Activated CD4-positive, alpha-beta T cell treated with anti-CD3 and anti-CD28 coated beads for 1 hour (primary cell): ENCODE measurements at places on chromosomes 3 and 15.

GRCh38 chr3:14819671-14820070 lies 909 bp downstream of the FGD5 start:
- DNase-seq, result no peak

GRCh38 chr15:96183867-96184266 lies 146.6 kb upstream of the NR2F2 start:
- no peak for DNase-seq

- no peak for DNase-seq
These were observed 145.8 kb downstream of the ALDH1A2 start for GRCh38 chr15:57919754-57920153.

DNA sequence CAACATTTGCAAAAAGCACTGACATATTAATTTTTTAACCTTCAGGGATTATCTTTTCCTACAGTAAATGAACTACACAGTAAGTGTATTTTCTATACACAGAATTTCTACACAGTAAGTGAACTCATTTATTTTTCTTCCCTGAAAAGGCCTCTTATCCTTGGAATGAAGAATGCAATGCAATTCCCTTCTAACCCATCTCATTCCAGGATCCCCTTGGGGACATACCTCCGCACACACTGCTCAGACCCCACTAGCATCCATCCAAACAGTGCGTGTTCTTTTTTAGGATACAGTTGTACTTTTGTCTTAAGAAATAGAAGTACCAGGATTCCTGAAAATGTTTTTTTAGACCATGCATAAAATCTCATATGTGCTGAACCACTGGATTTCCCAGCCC lies 152.8 kb downstream of the UACA start:
- no peak for DNase-seq

DNA sequence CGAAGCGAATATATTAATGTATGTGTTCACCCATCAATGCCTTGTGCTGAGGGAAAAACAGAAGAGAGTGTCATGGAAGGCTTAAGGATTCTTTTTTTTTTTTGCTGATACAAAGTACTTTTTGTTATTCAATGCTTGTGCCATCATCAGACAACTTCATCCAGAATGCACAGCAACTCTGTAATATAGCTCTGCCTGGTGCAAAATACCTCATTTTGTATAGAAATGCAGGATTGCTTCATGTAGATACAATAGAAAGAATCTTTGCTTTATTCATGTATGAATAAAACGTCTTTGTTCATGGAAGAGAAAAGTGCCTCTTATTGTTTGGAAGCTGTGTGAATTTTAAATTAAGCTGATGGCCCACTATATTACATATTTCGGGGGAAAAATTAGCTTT lies 62.9 kb downstream of the SH3GL3 start:
- DNase-seq, result no peak

DNA sequence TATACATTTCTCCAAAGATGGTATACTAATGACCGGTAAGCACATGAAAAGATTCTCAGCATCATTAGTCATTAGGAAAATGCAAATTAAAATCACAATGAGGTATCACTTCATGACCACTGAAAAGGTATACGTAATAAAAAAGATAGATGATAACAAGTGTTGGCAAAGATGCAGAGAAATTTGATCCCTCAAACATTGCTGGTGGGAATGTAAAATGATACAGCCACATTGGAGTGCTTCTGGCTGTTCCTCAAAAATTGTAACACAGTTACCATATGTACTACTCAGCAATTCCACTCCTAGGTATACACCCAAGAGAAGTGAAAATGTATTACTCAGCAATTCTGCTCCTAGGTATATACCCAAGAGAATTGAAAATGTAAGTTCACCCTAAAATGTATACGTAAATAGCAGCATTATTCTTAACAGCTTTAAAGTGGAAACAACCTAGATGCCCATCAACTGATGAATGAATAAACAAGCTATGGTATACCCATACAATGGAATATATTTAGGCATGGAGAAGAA lies 25.0 kb upstream of the KY start:
- DNase-seq, result no peak

GRCh38 chr3:126349611-126350501 lies 7.4 kb downstream of the KLF15 start:
- DNase-seq, result no peak

- no peak for DNase-seq
These were observed 75.9 kb downstream of the RFTN1 start for GRCh38 chr3:16437640-16438039.

DNA sequence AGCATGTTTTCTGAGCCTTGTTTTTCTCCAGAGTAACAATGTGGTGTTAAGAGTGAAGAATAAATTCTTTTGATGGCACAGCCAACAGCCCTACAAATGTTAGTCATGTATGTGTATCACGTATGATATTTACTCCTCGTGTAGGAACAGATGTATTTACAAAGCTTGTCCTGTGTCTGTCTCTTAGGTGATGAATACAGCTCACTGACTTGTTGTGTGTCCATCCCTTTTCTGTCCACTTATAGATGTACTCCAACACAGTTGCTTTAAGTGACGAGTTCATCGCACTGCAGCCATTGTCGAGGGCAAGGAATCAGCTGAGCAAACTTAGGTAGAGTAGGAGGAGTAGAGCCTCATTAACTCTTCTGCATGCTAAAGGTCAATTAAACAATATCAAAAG lies 78.1 kb downstream of the DCUN1D1 start:
- DNase-seq, result no peak

DNA sequence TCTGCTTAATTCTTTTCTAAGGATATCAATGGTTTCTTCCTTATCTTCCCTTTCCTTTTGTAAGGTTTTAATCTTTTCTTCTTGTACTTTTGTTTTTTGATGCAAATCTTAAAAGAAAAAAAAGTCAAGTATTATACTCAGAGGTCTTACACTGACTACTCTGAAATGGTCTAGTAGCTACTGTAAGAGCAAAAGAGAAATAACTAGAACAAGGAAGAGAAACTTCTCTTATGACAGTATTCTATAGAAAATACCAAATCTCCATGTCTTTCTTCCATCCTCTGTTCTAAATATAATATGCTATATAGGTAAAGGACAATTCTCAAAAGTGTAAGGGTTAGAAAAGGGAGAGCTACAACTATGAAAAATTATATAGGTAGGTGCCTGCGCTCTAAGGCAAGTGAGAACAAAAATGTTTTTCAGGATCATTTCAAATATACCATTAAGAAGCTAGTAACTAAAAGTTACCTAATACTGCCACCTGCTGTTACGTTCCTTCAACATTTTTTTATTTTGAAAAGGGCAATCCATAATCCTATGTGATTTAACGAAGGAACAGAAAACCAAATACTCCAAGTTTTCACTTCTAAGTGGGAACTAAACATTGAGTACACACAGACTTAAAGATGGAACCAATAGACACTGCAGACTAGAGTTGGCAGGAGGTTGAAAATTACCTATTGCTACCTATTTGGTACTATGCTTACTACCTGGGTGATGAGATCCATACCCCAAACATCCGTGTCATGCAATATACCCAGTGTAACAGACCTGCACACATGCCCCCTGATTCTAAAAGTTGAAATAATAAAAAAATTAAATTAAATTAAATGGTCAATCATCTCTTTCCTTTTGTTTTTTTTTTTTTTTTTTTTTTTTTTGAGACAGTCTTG lies 36.7 kb downstream of the CIP2A start:
- DNase-seq, result no peak

DNA sequence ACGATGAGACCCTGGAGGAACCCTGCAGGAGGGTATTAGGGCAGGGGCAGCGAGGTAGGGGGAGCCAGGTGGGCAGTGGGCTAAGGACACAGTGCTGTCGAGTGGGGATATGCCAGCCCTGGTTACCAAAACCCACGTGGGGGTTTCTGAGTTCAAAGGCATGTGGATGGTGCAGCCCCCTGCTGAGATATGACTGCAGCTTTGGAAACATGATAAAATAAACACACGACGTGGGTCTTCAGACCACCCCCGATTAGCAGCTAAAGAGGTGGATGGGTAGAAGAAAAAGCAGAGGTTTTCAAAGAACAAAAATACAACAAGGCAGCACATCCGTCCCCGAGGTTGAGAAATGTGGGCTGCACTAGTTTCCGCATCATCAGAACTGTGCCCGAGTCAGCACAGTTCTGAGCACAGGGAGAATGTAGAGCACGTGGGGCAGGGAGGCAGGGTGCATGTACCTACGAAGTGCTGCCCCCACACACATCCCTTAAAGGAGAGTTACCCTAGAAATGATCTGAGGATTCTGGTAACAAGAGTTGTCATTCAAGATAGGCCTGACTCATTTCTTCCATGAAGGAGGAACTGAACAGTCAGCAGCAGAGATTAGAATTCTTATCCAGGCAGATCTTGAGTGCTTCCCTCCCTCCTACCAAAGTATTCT lies 121.3 kb downstream of the RPLP1 start:
- no peak for DNase-seq

DNA sequence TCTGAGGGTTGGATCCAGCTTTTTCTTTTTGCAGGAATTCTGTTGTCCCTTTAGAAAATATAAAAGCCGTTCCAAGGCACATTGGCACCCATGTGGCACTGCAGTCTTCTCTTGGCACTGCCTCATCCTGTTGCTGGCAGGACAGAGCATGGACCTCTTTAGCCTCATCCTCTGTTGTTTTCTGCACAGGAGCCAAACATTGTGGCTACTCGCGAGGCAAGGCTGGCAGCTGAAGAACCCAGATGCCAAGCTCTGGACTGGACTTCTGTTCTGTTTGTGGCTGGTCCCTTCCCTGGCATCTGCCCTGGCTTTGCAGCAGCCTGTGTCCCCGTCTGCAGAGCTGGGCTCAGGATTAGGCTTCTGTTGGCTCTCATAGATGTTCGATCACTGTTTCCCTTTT lies 224.7 kb upstream of the TBC1D5 start:
- no peak for DNase-seq

- DNase-seq, result no peak
These were observed 111.8 kb downstream of the IGF2BP2 start for GRCh38 chr3:185713015-185713414.

DNA sequence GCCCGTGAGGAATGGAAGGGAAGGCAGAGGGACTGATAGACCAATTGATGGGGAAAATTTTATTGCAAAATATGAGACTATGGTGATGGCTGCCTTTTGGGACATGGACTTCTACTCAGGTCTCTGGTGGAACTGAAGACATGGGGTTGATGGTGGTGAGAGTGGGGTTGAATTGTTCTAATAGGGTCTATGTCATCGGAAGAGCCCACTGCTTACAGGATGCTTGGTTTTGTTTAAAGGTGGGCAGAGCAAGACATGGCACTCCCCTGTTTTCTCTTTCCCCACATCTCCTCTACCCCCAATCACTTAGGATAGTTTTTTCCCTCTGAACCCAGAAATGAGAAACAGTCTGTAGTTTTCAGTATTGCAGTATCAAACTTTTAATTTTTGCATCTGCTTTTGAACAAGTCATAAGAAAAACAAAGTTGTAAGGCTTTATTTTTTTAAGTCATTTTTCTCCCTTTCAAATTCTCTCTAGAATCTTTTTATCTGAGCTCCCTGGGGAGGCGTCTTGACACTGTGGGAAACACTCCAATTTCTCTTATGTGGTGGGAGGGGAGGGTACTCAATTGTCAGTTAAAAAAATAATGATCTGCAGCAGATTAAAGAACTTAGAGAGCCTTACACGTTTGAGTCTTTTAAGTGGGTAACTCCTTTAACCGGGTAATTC lies 276.2 kb upstream of the TBC1D5 start:
- DNase-seq, result no peak

DNA sequence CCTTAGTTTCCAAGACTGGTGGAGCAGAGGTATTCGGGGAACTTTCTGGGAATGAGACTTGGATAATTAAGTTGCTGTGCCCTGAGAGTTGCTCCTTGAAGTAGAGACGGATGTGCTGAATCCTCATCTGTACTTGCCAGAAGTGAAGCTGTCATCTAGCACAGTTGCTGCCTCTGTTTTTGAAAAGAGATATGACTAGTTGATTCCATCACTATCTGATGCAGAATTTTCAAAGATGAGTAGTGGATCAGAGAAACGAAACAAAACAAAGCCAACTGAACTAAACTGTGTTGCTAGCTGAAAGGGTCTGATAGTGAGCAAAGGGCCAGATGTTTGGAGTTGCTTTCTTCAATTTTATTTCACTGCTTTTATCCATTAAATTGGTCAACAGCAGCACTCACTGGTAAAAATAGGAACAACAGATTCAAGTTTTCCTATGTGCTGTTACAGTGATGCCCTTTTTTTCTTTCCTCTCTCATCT lies 52.7 kb downstream of the MITF start:
- DNase-seq, result no peak

DNA sequence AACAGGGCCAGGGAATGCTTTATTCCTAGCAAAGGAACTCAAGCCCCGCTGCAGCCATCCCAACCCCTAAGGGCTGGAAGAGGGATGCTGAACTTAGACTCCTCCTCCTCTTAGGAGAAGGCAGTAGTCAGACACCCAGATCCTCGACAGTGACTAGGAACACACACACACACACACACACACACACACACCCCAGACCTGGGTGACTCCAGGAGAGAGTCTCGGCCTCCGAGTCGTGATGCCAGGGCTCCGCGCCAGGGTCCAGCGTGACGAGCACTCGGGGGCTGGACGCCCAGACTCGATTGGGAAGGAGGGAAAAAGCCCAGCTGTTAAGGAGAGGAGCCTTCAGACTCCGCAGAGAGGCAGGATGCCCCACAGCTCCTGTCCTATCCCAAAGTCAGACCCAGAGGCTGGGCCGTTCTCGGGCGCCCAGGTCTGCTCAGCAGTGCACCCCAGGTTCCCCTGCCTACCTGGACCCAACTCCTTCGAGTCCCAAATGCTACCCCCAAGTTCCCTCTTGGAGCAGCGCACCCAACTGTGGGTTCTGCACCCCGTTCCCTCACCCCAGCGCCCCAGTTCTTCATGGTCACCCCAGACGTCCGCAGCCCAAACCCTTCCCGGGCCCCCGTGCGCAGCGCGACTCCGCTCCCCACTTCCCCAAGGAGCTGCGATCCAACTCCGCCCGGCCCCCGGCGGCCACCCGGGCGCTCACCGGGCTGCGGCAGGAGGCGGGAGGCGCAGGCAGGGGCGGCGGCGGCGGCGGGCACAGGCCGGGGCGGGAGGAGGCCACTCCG lies 421 bp downstream of the BMF start:
- no peak for DNase-seq

DNA sequence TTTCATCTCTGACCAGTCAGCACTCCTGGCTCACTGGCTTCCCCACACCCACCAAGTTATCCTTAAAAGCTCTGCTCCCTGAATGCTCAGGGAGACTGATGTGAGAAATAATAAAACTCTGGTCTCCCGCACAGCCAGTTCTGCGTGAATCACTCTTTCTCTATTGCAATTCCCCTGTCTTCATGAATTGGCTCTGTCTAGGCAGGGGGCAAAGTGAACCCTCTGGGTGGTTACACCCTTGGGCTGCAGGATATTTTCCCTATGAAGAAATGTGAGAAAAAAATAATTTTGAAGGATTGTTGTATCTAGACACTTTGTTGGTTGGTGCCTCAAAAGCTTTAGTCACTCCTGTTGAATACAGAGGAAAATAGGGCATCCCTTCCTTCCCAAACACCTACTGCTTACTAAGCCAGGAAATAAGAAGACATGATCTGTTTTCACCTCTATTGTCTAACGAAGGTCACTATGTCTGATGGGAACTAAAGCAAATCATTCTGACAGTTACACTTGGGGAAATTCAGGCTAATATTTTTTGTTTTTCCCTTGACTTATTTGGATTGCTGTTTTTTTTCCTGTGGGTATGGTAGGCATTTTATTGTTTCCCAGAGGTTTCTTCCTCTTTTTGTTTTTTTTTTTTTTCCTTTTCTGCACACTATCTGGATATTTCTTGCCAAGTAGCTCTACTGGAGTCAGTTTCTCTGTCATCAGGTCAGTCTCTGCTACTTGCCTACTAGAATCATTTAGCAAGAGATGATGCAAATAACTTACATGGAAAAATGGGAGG lies 15.3 kb upstream of the TNFSF10 start:
- DNase-seq, result no peak

- DNase-seq, result no peak
These were observed 645.0 kb upstream of the TBL1XR1 start for GRCh38 chr3:177842302-177842701.
